Breast epithelium (tissue), 4 donors: ENCODE measurements at places on chromosomes 16 and 17. TPM values are rescaled to one million over a fixed set of nuclear protein-coding genes. Genes with fewer than 3 reads are reported as not detected.

Gene ACSM2A
- total RNA-seq, result not detected

Gene TBC1D26
- not detected for total RNA-seq

DNA sequence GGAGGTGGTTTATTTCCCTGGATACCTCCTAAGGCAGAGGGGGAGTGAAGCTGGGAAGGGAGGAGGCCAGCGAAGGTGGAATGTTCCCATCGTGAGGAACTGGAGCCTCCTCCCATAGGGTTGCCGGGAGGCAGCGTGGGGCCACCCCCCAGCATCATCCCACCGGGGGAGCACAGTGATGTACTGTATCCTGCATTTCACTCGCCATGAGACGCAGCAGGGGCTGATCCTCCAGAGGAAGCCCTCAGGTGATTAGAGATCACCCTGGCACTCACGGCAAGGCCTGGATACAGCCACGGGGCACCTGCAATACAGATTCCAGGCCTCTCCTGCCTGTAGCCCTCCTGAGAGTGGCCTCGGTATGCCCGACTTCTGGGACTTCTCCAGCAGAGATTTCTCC is 25.5 kb upstream of the BEAN1 start:
- no peaks in the 10 kb centered on the region for H3K36me3 ChIP-seq
- no peaks in the 10 kb centered on the region for H3K27me3 ChIP-seq
- no peak for DNase-seq
- no peak overlapping the region for H3K27ac ChIP-seq
- H3K4me1 ChIP-seq, result no peaks in the 10 kb centered on the region

GRCh38 chr17:78706271-78706915 is 75.7 kb downstream of the CYTH1 start:
- H3K4me1 ChIP-seq, result no peaks in the 10 kb centered on the region
- no peak for DNase-seq
- no peak overlapping the region for H3K4me3 ChIP-seq
- H3K27ac ChIP-seq, result no peak overlapping the region
- no peaks in the 10 kb centered on the region for H3K36me3 ChIP-seq

DNA sequence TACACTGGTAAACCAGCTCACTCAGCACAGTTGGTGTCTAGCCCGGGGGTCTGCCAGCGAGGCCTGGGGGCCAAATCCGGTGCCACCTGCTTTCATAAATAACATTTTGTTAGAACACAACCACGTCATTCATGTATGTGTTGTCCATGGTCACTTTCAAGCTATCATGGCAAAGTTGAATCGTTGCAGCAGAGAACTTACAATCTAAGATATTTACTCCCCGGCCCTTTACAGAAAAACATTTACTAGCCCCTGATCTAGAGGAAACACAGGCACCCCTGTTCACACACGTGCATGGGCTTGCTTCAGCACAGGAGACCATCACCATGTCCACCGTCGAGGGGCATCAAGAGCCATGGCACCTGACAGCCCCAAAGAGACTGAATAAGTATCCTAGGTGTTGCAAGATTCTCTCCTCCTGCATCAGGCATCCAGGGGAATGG is 111.4 kb upstream of the DNAH9 start:
- H3K4me1 ChIP-seq, result no peaks in the 10 kb centered on the region
- DNase-seq, result no peak
- H3K4me3 ChIP-seq, result no peak overlapping the region

Gene TEX14
- total RNA-seq, result 0.29 TPM

- H3K4me1 ChIP-seq, result peaks cover 23% of the 10 kb centered on the region
- H3K36me3 ChIP-seq, result no peaks in the 10 kb centered on the region
- no peak overlapping the region for H3K4me3 ChIP-seq
- no peaks in the 10 kb centered on the region for H3K27me3 ChIP-seq
These were observed 84.6 kb downstream of the KANSL1 start for GRCh38 chr17:46108550-46109110.

GRCh38 chr16:53511084-53511402 is 8.0 kb upstream of the AKTIP start:
- peak overlapping the region; percentile 78 for H3K27ac ChIP-seq
- H3K36me3 ChIP-seq, result no peaks in the 10 kb centered on the region
- no peaks in the 10 kb centered on the region for H3K4me1 ChIP-seq
- DNase-seq, result no peak
- H3K4me3 ChIP-seq, result no peak overlapping the region

- H3K27me3 ChIP-seq, result no peaks in the 10 kb centered on the region
- DNase-seq, result no peak
- H3K27ac ChIP-seq, result peak within 1 kb of the TSS; percentile 74
- no peaks in the 10 kb centered on the region for H3K36me3 ChIP-seq
- no peaks in the 10 kb centered on the region for H3K4me1 ChIP-seq
These were observed at the start of gene CEP295NL for GRCh38 chr17:78903101-78903779. CEP295NL (minus strand) TSS chr17:78903201; CDS start chr17:78901828, 1,373 bp downstream.

GRCh38 chr16:83270640-83271039 is 537.1 kb upstream of the HSBP1 start:
- H3K27ac ChIP-seq, result no peak overlapping the region
- H3K27me3 ChIP-seq, result no peaks in the 10 kb centered on the region
- no peaks in the 10 kb centered on the region for H3K36me3 ChIP-seq
- H3K4me3 ChIP-seq, result no peak overlapping the region
- no peak for DNase-seq

DNA sequence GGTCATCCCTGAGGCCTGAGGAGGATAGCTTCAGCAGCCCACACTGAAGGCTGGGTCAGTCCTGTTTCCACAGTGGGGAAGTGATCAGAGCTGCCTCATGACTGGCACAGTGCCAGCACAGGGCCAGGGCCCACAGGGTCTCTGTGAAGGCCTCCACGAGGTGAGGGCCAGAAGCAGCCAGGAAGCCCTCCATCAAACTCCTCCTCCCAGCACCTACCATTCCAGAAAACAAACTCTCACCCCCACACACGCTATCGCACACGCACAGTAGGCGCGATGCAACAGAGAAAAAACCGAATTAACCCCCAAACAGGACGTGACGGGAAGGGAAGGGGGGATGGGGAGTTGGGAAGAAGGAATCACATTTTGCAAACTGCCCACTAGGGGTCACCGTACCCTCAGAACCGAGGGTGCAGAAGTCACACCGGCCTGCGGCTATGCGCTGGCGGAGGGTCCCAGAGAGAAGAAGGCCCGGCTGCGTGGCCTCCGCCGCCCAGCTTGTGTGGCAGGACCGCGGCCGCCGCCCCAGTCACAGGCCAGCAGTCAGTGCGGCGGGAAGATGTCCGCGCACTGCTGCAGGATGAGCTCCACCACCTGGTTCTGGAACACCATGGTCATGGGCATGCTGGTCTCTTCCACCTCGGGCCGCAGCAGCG is 37.6 kb downstream of the ARHGAP27 start:
- no peaks in the 10 kb centered on the region for H3K36me3 ChIP-seq
- no peak for DNase-seq
- no peak overlapping the region for H3K27ac ChIP-seq
- peak overlapping the region; percentile 53 for H3K4me3 ChIP-seq
- H3K4me1 ChIP-seq, result no peaks in the 10 kb centered on the region

Gene PSME3
- 59.3 TPM for total RNA-seq

- no peaks in the 10 kb centered on the region for H3K4me1 ChIP-seq
- DNase-seq, result no peak
- H3K36me3 ChIP-seq, result no peaks in the 10 kb centered on the region
- no peaks in the 10 kb centered on the region for H3K27me3 ChIP-seq
- no peak overlapping the region for H3K27ac ChIP-seq
- H3K4me3 ChIP-seq, result no peak overlapping the region
These were observed 223.7 kb downstream of the ZNF423 start for GRCh38 chr16:49632086-49632794.

DNA sequence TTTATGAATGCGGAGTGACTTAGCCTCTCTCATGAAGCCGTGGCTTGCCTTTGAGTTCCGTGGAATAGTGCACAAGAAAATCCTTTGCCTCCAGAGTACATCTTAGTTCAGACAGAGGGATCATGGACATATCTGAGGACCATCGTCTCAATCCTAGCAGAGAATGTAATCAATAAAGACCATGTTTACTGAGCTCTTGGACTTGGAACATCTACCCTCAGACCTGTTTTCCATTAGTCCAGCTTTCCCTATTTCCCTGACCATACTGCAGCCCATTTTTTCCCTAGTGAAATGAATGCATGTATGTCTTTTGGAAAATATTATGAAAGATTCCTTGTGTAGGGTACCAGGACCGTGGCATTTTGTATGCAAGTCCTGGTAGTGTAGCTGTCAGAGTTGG is 90.2 kb downstream of the PLCG2 start:
- no peaks in the 10 kb centered on the region for H3K36me3 ChIP-seq
- no peak overlapping the region for H3K4me3 ChIP-seq
- H3K4me1 ChIP-seq, result no peaks in the 10 kb centered on the region
- H3K27me3 ChIP-seq, result no peaks in the 10 kb centered on the region
- DNase-seq, result no peak

- DNase-seq, result no peak
- H3K4me3 ChIP-seq, result no peak overlapping the region
- H3K4me1 ChIP-seq, result no peaks in the 10 kb centered on the region
- no peaks in the 10 kb centered on the region for H3K36me3 ChIP-seq
These were observed 2.8 kb downstream of the MARVELD3 start for GRCh38 chr16:71628810-71629209.

DNA sequence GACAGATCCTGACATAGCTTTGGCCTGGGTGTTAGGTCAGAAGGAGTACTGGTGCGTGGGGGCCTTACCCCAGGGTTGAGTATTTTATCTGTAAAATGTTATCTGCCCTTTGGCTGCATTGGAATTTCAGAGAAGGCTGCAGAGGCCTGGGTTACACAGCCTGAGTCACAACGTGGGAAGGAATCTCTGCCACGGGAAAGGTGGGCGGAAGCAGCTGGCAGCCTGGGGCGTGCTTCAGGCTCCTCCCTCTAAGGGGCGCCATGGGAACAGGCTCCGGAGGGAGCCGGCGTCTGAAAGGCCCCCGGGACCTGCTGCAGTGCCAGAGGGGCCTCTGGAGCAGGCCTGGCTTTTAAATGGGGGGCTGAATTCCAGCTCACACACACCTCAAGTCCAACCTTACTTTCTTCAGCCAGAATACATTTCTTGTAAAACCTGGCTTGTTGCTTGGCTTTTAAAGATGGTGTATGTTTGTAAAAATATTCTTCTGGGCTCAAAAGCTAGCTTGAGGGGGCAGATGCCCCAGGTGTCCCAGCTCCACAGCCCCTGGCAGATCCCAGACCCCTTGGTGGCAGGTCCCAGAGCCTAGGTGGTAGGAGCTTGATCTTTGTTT is 142.2 kb downstream of the RAB11FIP4 start:
- H3K27ac ChIP-seq, result no peak overlapping the region
- no peak for DNase-seq
- no peaks in the 10 kb centered on the region for H3K4me1 ChIP-seq
- no peaks in the 10 kb centered on the region for H3K36me3 ChIP-seq
- no peaks in the 10 kb centered on the region for H3K27me3 ChIP-seq

DNA sequence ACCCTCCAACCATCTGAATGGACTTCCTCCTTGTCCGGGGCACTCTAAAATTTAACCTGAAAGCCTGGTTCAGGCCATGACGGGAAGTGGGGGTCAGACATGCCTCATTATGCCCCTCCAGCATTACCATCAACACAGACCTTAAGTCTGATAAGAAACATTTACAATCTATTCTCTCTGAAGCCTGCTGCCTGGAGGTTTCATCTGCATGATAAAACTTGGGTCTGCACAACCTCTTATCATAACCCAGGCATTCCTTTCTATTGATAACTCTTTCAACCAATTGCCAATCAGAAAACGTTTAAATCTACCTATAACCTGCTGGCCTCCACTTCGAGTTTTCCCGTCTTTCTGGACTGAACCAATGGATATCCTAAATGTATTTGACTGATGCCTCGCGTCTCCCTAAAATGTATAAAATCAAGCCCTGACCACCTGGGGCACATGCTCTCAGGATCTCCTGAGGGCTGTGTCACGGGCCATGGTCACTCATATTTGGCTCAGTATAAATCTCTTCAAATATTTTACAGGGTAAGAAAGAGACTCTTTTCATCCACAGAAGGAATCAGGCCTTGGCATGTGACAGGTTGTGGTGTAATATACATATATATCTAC is 45.6 kb downstream of the LYRM1 start:
- H3K27me3 ChIP-seq, result no peaks in the 10 kb centered on the region
- no peak overlapping the region for H3K27ac ChIP-seq
- no peaks in the 10 kb centered on the region for H3K36me3 ChIP-seq
- H3K4me1 ChIP-seq, result no peaks in the 10 kb centered on the region
- DNase-seq, result no peak
- H3K4me3 ChIP-seq, result no peak overlapping the region

DNA sequence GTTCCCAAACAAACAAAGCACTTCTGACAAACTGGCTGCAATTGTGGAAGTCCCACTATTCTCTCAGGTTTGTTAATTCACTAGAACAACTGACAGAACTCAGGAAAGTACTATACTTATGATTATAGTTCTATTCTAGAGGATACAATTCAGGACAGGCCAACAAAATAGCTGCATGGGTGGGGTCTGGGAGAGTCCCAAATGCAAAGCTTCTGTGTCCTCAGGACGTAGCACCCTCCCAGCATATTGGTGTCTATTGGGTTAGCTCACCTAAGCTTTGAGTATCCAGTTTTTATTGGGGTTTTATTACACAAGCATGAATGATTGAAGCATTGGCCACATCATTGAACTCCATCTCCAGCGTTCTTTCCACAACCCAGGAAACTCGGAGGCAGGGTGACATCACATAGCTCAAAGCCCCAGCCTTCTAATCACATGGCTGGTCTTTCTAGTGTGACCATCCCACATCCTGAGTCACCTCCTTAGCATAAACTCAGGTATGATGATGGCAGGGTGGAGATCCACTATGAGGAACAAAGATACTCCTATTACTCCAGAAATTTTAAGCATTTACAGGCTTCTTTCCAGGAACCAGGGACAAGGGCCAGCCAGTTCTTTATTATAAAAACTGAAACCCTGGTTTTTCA is 43.9 kb upstream of the CCNF start:
- no peaks in the 10 kb centered on the region for H3K27me3 ChIP-seq
- H3K36me3 ChIP-seq, result no peaks in the 10 kb centered on the region
- no peak overlapping the region for H3K4me3 ChIP-seq
- H3K27ac ChIP-seq, result no peak overlapping the region
- no peaks in the 10 kb centered on the region for H3K4me1 ChIP-seq
- DNase-seq, result peak; percentile 23

DNA sequence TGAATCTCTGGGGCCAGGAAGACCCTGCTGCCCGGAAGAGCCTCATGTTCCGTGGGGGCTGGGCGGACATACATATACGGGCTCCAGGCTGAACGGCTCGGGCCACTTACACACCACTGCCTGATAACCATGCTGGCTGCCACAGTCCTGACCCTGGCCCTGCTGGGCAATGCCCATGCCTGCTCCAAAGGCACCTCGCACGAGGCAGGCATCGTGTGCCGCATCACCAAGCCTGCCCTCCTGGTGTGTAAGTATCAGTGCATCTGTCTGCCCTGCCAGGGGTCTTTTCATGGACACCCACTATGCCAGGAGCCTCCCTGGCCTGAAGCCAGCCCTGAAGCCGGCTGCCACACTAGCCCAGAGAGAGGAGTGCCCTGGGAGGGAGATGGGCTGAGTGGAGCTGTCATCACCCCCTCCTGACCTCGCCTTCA is at the start of gene CETP:
Gene CETP (plus strand): TSS at position 100 of the 431 bp plus-strand sequence. CDS start 30 bp downstream, at position 130.
- H3K27me3 ChIP-seq, result no peaks in the 10 kb centered on the region
- H3K4me1 ChIP-seq, result no peaks in the 10 kb centered on the region
- no peak within 1 kb of the TSS for H3K27ac ChIP-seq

DNA sequence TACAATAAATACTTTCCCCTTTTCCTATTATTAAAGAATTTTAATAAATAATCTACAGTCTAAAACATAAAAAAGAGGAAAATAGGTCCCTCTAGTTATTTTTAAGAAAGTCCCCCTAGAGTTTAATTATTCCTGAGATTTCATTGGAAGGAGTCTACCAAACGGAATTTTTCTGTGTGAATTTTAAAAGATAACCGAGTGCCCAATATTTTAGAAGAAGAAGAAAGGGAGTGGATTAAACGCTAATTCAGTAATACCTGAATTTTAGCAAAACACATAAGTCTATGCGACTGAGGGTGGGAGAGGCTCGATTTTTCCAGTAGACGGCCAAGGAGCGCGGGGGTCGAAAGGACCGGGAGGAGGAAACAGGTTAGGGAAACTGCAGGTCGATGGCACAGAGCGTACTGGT is 2.2 kb downstream of the HOXB2 start:
- H3K4me1 ChIP-seq, result no peaks in the 10 kb centered on the region
- DNase-seq, result no peak
- H3K27me3 ChIP-seq, result peaks cover 14% of the 10 kb centered on the region
- peak overlapping the region; percentile 95 for H3K4me3 ChIP-seq
- peak overlapping the region; percentile 97 for H3K27ac ChIP-seq
